Breast epithelium (tissue), 4 donors: ENCODE measurements at places on chromosomes 7 and 10. TPM values are rescaled to one million over a fixed set of nuclear protein-coding genes. Genes with fewer than 3 reads are reported as not detected.

MICU1 gene
- total RNA-seq: 27.2 TPM

CPA2 gene
- not detected for total RNA-seq

- DNase-seq: no peak
These were observed 98.2 kb upstream of the ASAH2 start for GRCh38 chr10:50349554-50349953.

DNA sequence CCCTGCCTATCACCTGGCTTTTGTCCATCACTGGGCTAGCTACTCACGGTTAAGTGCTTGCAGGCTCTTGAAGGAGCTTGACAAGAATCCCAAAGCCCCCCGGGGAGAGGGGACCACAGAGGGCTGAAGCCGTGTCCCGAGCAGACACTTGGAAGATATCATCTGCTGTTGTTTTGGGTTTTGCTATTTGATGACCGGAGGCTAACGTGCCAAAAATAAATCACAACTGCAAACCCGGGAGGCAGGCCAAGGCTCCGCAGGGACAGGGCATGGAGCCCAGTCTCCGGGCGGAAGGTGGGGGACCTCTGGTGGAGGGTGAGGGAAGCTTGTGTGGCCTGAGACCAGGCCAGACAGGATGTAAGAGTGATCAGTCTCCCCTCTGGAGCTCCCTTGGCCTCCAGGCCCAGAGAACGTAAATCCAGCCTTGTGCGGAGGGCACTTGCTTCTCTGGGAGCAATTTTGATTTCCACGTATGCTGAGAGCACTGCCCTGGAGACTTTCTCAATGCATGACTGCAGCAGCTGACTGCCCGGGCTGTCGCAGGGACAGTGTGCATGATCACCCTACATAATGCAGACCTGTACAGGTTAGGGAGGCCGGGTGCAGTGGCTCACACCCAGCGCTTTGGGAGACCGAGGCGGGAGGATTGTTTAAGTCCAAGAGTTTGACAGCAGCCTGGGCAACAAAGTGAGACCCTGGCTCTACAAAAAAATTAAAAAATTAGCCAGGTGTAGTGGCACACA lies at the start of gene PHKG1:
PHKG1 (minus strand) TSS at position 164 of the 743 bp plus-strand sequence. CDS start 4,011 bp downstream, outside the sequence.
- peak; percentile 88 for DNase-seq

GRCh38 chr7:18283045-18283444 lies 212.5 kb upstream of the HDAC9 start:
- DNase-seq: no peak

- DNase-seq: no peak
These were observed 52.7 kb downstream of the EEPD1 start for GRCh38 chr7:36205803-36206202.

SP4 gene
- total RNA-seq: 17.3 TPM

- no peak for DNase-seq
These were observed 24.9 kb upstream of the SFRP5 start for GRCh38 chr10:97796651-97797050.

DNA sequence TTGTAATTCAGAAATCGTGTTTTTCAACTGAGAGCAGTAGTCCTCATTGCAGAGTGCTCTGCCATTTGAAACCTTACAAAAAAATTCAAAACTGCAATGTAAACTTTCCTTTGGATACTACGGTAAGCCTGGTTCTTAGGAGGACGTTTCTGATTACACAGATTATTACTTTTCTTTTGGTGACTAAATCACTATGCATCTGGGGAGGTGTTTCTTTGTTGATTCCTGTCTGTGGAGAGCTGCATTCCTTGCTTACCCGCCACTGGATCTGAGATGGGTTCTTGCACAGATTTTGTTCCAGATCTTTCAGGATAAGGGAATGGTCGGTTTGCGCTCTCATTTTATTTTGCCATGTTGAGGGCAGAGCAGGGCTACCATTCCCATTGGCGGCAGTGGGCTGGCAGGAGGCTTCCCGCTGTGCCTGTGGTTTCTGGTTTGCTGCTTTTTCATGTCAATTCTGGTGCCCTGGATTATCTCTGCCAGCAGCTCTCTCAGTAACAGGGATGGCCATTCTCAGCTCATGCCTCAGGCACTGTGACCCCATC lies 485.1 kb downstream of the GLRX3 start:
- no peak for DNase-seq

SPDYE3 gene
- not detected for total RNA-seq

GRCh38 chr10:15252396-15252795 lies 83.9 kb upstream of the NMT2 start:
- no peak for DNase-seq

TRIM50 gene
- total RNA-seq: not detected

DNA sequence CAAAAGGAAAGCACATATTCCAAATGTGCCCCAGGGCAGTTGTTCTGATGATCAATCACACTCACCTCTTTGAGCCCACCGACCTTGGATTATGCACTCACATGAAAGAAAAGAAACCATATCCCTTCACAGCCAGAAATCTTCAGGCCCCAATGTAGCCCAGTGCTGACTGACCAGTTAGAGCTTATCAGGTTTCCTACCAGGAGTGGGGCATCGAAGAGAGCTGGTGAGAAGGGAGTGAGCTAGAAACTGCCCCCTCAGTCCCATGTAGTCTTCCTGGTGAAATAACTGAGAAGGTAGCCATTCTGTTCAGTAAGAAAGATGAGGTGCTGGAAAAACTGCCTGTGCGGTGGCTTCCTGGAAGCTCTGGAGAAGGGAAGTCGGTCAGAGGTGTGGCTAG lies 32.2 kb downstream of the NRCAM start:
- no peak for DNase-seq
